ENCODE measurements at places on chromosomes 4 and X.

DNA sequence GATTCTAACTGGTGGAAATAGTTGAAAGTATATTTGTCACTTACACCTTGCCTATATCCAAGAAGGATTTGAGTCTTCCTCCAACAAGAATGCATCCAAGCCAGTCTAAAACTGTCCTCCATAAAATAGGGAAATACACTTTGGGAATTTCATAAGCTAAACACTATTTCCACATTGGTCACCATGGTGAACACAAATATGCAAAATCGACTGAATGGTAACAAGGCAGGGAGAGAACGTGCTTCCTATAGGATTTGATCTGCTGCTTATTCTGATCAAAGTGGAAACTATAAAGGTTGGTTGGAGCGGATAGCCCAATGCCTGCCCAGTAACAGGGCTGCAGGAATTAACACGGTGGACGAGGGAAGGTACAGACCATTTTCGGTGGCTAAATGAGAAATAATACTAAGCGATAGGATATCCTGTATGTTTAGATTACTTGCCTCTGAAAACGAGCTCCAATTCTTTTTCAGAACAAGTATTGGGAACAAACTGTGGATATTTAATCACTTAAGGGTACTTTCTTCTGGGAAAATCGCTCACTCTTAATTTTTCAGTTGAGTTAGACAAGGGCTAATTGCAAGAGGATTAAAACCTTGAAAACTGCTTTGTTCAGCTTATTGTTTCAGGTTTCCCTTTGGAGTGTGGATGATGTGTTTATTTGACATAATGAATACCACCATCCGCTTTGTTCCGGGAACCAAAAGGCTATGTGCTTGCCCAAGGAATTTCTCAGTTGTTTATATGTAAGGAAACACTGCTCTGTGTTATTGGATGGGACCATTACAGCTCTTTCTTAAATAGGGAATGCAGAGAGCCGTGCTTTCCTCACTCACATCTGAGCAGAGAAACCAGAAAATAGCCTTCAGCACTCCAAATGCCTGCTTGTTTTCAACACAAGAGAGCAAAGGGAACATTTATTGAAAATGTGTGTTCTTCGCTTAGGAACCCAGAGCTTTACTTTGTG lies 194.4 kb downstream of the CBR4 start:
- DNase-seq = no peak

DNA sequence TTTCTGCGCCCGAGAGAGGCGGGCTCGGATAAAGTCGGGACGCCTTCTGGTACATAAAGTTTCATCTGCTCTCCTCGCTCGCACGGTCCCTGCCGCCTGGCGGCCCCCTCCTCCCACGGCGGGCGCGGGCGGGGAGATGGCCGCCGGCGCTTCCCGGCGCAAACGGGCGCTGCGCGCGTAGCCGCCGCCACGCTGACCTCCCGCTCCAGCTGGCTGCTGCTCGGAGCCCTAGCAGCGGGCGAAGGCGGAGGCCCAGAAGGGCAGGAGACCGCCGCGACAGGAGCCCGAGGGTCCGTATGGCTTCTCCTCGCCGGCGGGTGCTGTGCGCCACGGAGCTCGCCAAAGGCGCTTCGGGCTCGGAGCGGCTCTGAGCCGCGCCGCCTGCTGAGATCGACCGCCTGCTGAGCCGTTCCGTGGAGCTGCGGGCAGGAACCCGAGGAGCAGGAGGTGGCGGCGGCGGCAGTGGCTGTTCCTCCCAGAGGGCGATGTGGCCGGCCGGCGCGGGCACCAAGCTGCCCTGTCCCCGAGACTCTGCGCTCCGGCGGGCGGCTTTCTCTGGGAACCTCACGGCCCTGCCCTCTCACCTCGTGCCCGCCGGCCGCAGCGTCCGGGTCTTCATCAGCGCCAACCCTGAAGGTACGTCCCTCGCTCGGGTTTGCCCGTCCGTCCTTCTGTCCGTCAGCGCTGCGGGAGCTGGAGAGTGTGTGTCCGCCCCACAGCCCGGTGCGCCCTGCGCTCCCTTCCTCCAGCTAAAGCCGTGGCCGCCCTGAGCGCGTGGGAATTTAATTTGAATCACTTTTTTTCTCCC lies at the start of gene NWD2:
NWD2 (plus strand) TSS at position 161 of the 808 bp plus-strand sequence; CDS start at position 486, 325 bp downstream.
- no peak for DNase-seq

DNA sequence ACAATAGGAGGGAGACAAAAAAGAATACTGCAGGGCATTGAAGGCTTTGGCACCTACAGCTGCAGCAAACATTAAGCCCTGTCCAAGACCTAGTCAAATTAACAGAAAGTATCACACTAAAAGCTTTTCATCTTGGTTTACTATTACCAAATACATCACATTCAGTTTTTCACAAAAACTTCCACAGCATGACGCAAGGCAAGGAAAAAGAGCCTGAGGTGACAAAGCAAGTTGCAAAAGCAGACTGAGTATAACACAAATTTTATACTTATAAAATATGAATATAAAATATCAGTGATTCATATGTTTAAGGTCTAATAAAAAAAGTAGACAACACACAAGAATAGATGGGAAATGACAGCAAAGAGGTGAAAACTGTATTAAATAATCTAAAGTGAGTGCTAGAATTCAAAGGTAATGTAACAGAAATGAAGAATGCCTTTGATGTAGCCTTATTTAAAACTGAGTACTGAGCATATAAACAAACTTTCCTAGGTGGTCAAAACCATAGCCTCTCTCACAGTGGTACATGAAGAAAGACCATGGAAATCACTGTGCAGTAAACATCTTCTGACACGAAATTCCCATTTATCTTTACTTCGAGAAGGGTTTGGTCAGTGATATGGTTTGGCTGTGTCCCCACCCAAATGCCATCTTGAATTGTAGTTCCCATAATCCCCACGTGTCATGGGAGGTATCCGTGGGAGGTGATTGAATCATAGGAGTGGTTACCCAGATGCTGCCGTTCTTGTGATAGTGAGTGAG lies 27.7 kb upstream of the MAGEA11 start:
- DNase-seq = no peak

GRCh38 chr4:135949931-135950330 lies 1582.4 kb downstream of the PCDH18 start:
- DNase-seq = no peak

- DNase-seq = no peak
Observed at GRCh38 chr4:82201805-82202641, 171.8 kb downstream of the HNRNPD start.

- DNase-seq = no peak
Observed at GRCh38 chr4:7242766-7243165, 50.4 kb downstream of the SORCS2 start.

- no peak for DNase-seq
Observed at GRCh38 chrX:137915466-137915865, 349.5 kb downstream of the ZIC3 start.

DNA sequence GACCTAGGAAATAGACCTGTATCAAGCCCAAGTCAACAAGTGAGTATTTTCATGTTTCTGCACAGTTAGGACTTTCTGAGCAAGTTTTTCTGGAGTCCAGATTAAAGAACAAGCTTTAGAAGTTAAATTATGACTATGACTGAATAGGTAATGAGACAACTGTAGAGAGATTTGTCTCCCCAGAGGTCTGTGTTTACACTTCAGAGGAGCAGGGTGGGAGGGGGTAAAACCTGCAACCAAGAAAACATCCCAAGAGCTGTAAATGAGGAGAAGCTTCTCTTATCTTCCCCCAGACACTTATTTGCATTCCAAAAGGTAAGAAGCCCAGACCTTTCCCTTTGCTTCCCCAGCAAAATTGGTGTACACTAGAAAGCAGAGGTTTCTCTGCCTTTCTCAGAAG lies 22.1 kb upstream of the CEP135 start:
- no peak for DNase-seq

GRCh38 chrX:9980927-9981326 lies 13.8 kb downstream of the CLDN34 start:
- no peak for DNase-seq

- no peak for DNase-seq
Observed at GRCh38 chr4:71828470-71828869, 44.6 kb upstream of the GC start.

GRCh38 chrX:25599061-25599460 lies 539.1 kb upstream of the MAGEB18 start:
- DNase-seq = no peak

DNA sequence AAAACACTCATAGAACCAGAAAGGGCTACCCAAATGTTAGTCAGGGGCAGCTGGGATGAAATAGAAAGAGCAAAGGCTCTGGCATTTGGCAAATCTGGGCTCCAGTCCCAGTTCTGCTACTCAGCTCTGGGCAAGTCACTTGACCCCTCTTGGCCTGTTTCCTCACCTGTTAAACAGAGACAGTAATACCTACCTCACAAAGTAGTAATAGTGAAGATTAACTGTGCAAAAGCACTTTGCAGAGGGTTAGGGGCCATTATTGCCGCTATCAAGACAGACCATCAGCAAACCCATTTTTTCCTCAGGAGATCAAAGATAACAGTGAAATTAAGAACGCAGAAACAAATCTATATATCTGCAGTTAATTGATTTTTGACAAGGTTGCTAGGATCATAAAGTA lies 20.6 kb downstream of the ZBTB33 start:
- no peak for DNase-seq

GRCh38 chr4:168711197-168712140 lies 214.6 kb downstream of the PALLD start:
- DNase-seq = no peak

GRCh38 chr4:84673475-84674240 lies 90.7 kb downstream of the CDS1 start:
- no peak for DNase-seq

- no peak for DNase-seq
Observed at GRCh38 chrX:114508756-114509155, 75.1 kb upstream of the HTR2C start.

DNA sequence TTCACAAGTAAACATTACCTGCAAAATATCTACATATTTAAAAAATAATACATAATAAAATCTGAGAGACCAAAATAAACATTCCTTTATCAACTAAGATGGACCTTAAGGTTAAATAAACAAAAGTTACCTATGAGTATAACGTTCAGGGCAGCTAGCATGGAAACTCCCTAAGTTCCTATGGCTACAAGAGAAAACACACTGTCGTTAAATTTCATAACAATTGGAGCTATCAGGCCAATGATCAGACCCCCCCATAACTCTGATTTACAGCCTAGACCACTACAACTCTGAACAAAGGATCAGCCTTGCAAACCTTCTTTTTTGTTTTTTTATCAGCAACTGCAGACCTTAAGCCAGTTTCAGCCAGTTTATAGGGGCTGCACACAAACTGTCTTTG lies 1418.4 kb downstream of the PCDH18 start:
- no peak for DNase-seq
